ENCODE measurements at places on chromosomes 16 and 17. TPM values are rescaled to one million over a fixed set of nuclear protein-coding genes. Genes with fewer than 3 reads are reported as not detected.

DNA sequence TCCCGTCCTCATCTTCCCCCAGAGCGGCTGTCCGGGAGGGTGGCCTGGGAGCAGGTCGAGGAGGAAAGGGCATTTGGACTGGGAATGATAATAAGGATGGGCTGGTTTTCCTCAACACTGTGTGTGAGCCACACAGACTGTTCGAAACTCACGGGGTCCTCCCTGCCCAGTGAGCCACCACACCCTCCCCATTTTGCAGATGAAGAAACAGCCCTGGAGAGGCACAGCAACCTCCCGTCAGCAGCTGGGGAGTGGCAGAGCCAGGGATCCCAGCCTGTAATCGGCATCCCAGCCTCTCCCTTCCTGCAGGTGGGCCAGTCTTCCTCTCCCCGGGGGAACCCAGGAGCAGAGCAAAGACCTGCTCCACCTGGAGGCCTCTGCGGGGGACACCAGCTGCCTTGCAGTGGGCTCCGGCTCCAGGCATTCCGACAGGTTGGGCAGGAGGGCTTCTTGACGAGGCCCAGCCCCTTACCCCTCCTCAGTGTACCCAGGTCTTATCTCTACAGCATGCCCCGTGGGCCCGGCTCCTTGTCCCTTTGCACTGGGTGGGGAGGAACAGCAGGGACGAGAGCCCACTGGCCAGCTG, 23.8 kb downstream of the ENGASE start:
- no peak overlapping the region for H3K27ac ChIP-seq
- no peaks in the 10 kb centered on the region for H3K27me3 ChIP-seq
- H3K36me3 ChIP-seq, result no peaks in the 10 kb centered on the region
- DNase-seq, result peak; percentile 60
- H3K4me1 ChIP-seq, result peaks cover 8% of the 10 kb centered on the region

GRCh38 chr16:57485091-57485915, 990 bp downstream of the DOK4 start:
- H3K36me3 ChIP-seq, result no peaks in the 10 kb centered on the region
- H3K4me3 ChIP-seq, result peak overlapping the region; percentile 84
- no peak overlapping the region for H3K27ac ChIP-seq
- DNase-seq, result no peak
- peaks cover 10% of the 10 kb centered on the region for H3K27me3 ChIP-seq

- no peaks in the 10 kb centered on the region for H3K4me1 ChIP-seq
- H3K27me3 ChIP-seq, result no peaks in the 10 kb centered on the region
- no peak for DNase-seq
Measured at GRCh38 chr17:3528880-3529511, 28.6 kb downstream of the TRPV3 start.

DNA sequence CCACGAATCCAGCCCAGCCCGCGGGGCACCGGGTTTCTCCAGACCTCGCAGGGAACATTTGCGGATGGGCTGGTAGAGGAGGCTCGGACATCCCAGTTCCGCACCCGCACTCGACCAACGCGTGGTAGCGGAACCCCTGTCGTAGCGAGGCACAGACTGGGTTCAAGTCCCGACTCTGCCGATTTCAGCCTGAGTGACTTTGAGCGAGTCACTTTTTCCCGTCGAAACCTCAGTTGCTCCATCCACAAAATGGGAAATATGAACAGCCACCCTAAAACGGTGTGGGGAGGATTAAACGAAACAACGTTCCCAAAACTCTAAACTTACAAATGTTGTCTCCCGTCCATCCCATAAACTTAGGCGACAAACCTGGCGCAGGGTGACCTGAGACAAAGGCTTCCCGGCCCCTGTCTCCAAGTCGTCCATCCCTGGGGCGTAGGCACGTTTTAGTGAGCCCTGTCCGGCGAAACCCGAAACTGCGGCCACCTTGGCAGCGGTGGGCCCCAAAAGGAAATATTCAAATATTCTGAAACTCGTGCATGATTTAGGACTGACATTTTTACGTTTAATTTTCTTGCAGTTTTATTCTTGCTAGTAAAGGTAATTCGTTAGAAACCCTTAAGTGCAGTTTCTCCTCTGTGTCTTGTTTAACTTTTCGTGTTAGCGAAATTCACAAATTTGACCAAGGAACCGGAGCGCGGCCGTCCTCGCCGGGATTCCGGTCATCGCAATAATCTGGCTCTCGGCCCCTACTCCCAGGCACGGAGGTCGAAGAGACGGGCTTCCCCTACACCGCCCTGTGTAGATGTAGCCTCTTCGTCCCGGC, 1.9 kb upstream of the MLLT6 start:
- H3K4me1 ChIP-seq, result peaks cover 37% of the 10 kb centered on the region
- DNase-seq, result peak; percentile 40
- no peaks in the 10 kb centered on the region for H3K36me3 ChIP-seq
- H3K27ac ChIP-seq, result no peak overlapping the region

DNA sequence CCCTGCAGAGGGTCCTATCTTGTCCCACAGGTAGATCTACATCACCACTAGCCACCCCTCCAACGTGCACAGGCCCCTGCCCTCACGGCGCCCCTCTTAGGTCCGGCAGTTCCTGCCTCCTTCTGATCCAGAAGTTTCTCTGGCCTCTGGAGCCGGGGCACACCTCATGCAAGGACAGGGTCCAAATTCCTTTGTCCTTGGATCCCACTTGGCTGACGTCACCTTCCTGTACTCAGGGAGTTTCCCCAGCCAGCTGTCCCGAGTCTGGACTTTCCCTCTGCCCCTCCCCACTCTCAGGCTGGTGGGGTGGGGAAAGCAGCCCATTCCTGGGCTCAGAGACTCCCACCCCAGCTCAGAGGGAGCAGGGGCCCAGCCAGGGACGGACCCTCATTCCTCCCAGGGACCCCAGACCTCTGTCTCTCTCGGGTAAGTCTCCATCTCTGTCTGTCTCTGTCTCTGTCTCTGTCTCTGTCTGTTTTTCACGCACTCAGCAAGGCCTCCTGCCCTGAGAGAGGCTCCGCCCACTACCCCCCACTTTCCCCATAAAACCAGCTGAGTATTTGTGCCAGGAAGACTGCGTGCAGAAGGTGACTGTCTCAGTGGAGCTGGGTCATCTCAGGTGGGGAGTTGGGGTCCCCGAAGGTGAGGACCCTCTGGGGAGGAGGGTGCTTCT, at the start of gene IL32:
IL32 (plus strand) TSS at position 572 of the 673 bp plus-strand sequence. CDS start 172 bp downstream, outside the sequence.
- 0 out of 2 replicates have a peak, but pooled peaks cover 4% of the 10 kb centered on the region for H3K27me3 ChIP-seq
- peaks cover 6% of the 10 kb centered on the region for H3K4me1 ChIP-seq
- H3K27ac ChIP-seq, result no peak within 1 kb of the TSS
- DNase-seq, result no peak
- no peak within 1 kb of the TSS for H3K4me3 ChIP-seq
- H3K36me3 ChIP-seq, result no peaks in the 10 kb centered on the region

DNA sequence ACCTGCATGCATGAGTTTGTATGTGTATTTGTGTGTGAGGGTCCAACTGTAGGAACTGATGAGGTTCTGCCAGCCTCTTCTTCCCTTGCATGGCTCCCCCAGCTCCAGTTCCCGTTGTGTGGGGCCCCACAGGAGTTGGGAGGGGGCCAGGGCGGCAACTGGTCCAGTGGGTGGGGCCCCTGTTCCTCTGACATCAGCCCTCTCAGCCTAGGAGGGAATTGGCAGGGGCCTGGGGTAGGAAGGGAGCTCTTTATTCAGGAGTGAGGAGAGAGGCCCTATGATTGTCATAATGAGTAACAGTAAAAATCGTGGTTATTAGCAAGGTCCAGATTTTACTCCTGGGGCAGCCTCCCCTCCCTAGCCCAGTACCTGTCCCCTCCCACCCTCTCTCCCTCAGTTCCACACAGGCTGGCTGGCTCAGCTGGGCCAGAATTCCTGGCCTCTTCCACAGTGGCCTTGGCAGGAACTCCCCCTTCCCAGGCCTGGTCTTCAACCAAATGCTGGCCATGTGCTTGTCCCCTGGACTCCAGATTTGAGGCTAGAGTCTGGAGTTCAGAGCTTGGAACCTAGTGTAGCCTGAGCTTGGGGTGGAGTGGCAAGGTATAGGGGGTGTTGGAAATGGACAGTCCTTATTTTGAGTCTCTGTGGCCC, 18.9 kb downstream of the RARA start:
- H3K36me3 ChIP-seq, result no peaks in the 10 kb centered on the region
- peaks cover 5% of the 10 kb centered on the region for H3K4me1 ChIP-seq
- no peak overlapping the region for H3K4me3 ChIP-seq
- no peak for DNase-seq
- H3K27me3 ChIP-seq, result no peaks in the 10 kb centered on the region
- H3K27ac ChIP-seq, result no peak overlapping the region

USP32 gene
- polyA plus RNA-seq, result 44.3 TPM

PIK3R6 gene
- polyA plus RNA-seq, result 0.14 TPM

ADGRG3 gene
- not detected for polyA plus RNA-seq

- no peaks in the 10 kb centered on the region for H3K4me1 ChIP-seq
- H3K27me3 ChIP-seq, result no peaks in the 10 kb centered on the region
- no peak overlapping the region for H3K27ac ChIP-seq
- no peak for DNase-seq
- no peaks in the 10 kb centered on the region for H3K36me3 ChIP-seq
Measured at GRCh38 chr16:78571434-78571833, 472.0 kb downstream of the WWOX start.

- H3K36me3 ChIP-seq, result peaks cover 3% of the 10 kb centered on the region
- no peaks in the 10 kb centered on the region for H3K4me1 ChIP-seq
- no peak overlapping the region for H3K4me3 ChIP-seq
- no peaks in the 10 kb centered on the region for H3K27me3 ChIP-seq
Measured at GRCh38 chr17:43176119-43176570, 5.1 kb downstream of the NBR1 start.

NTN1 gene
- polyA plus RNA-seq, result 0.57 TPM

GRCh38 chr17:33318241-33318640, 25.1 kb upstream of the ASIC2 start:
- no peak overlapping the region for H3K27ac ChIP-seq
- no peak overlapping the region for H3K4me3 ChIP-seq
- DNase-seq, result no peak
- H3K36me3 ChIP-seq, result no peaks in the 10 kb centered on the region

DNA sequence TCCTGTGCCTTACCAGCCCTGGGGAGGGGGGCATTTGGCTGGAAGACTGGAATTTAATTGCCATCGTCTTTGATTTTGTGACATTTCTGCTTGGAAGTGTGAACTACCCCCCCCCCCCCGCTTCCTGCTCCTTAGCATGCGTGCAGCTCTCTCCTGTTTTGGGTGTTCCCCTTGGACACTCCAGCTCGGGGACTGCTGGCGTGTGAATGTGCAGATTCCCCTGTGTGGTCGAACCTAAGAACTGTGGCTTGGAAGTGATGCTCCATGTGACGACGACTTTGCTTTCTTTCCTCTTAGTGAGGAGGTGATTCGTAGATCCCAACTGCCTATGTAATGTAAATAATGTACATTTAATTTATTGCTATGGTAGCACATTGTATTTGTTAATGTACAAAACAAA, 26.1 kb downstream of the OR1D5 start:
- no peaks in the 10 kb centered on the region for H3K4me1 ChIP-seq
- no peak overlapping the region for H3K4me3 ChIP-seq
- H3K27me3 ChIP-seq, result no peaks in the 10 kb centered on the region
- DNase-seq, result no peak
- H3K36me3 ChIP-seq, result no peaks in the 10 kb centered on the region

DNA sequence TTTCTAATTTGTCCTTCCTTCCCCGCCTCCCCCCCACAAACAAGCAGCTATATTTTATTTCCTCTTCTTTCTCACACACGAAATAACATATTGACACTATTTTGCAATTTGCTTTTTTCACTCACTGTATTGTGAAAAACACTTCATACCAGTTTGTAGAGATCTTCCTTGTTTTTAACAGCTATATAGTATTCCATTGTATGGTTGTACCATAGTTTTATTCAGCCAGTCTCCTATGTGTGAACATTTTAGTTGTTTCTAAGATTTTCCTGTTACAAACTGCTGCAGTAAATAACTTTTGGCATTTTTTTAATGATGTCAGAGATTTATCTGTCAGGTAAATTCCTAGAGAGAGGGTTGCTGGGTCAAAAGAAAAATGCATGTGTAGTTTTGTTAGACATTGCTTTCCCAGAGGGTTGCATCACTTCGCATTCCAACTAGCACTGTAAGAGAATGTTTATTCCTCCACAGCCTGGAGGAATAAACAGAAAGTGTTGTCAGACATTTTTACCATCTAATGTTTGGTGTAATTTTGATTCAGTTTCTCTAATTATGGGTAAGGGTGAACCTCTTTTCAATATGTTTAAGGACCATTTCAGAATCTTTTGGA, 101.2 kb downstream of the MRTFB start:
- no peaks in the 10 kb centered on the region for H3K27me3 ChIP-seq
- H3K27ac ChIP-seq, result no peak overlapping the region
- no peak overlapping the region for H3K4me3 ChIP-seq
- no peaks in the 10 kb centered on the region for H3K4me1 ChIP-seq
- no peak for DNase-seq

GRCh38 chr17:49730078-49730784, 22.5 kb upstream of the SLC35B1 start:
- H3K36me3 ChIP-seq, result no peaks in the 10 kb centered on the region
- H3K27me3 ChIP-seq, result no peaks in the 10 kb centered on the region
- H3K27ac ChIP-seq, result no peak overlapping the region
- DNase-seq, result no peak
- H3K4me3 ChIP-seq, result no peak overlapping the region
- no peaks in the 10 kb centered on the region for H3K4me1 ChIP-seq

DNA sequence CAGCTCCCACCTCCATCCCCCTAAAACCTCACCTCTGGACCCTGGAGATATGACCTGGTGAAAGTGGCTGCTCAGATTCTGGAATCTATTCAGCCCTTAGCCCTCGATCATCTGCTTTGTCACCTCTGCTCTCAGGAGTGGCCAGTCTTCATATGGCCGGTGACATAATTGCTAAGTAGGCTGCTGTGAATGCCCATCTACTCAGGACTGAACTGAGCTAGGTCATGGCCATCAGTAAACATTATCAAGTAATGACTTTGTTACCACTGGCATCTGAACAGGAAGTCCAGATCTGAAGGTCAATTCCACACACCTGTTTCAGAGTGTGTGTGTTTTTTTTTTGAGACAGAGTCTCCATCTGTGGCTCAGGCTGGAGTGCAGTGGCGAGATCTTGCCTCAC, 78.6 kb downstream of the CDK5R1 start:
- H3K4me3 ChIP-seq, result no peak overlapping the region
- H3K4me1 ChIP-seq, result peaks cover 8% of the 10 kb centered on the region
- no peaks in the 10 kb centered on the region for H3K27me3 ChIP-seq
- DNase-seq, result no peak
- no peaks in the 10 kb centered on the region for H3K36me3 ChIP-seq

- H3K27ac ChIP-seq, result peak overlapping the region; percentile 74
- no peaks in the 10 kb centered on the region for H3K36me3 ChIP-seq
- no peak overlapping the region for H3K4me3 ChIP-seq
- DNase-seq, result peak; percentile 25
- peaks cover 8% of the 10 kb centered on the region for H3K4me1 ChIP-seq
Measured at GRCh38 chr17:17523001-17523730, 27.0 kb upstream of the RASD1 start.
